ENCODE measurements at places on chromosomes 3 and 15.

- DNase-seq, result no peak
Measured at GRCh38 chr3:169509359-169509758, 154.2 kb downstream of the MECOM start.

DNA sequence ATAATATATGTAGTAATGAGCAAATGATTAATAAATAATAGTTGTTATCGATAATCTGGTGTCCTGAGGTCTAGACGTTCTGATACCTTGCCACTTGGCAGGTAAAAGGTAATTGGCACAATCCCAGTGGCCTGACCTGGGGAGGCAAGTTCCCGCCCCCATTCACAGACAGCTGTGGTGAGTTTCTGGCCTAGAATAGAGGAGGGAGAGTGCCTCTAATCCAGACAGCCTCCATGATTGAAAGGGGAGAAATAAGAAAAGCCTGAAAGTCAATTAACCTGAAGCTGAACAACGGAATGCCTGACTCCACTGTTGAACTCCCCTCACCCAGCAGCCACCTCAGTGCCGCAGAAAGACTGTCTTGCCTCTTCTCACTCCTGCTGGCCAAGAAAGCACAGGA lies 38.1 kb upstream of the SV2B start:
- DNase-seq, result no peak

- no peak for DNase-seq
Measured at GRCh38 chr3:52176951-52177700, 20.8 kb upstream of the ALAS1 start.

GRCh38 chr3:157093096-157093495 lies 66.9 kb downstream of the CCNL1 start:
- no peak for DNase-seq

GRCh38 chr3:25460751-25461150 lies 32.7 kb downstream of the RARB start:
- no peak for DNase-seq

GRCh38 chr15:59549301-59550185 lies 62.0 kb upstream of the GCNT3 start:
- DNase-seq, result no peak

DNA sequence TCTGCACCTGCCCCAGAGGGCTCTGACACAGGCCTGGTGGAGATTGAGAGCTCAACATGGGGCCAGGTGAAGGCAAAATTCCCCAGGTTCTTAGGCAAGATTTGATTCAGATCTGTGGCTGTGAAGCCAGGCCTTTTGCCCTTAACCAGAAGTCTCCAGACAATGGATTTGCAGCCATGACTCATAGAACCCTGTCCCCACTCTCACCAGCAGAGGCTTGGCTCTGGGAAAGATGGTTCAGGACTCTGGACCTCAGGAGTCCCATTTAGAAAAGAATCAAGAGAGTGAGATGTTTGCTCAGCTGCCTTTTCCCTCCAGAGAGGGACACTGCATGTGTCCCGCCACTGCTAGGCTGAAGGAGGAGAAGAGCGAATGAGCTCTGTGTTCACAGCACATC lies 361.4 kb upstream of the ICE2 start:
- DNase-seq, result no peak

DNA sequence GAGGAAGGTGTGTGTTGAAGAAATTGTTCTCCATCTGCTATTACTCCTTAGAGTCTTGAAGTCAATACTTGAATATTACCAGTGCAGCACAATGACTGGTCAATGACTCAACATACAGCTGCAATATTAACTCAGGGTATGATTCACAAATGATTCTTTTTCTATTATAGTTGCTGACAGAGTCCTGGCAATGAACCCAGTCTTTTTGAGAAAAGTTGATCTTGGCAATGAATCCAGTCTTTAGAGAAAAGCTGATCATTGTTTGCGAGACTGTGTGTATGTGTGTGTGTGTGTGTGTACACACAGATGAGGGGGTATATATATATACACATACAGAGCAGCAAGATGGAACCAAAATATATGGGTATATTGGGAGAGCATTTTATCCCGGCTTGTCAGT lies 315.1 kb downstream of the ZNF385D start:
- no peak for DNase-seq

- DNase-seq, result no peak
Measured at GRCh38 chr15:39215015-39215414, 365.9 kb upstream of the THBS1 start.

All from activated CD8-positive, alpha-beta memory T cell treated with anti-CD3 and anti-CD28 coated beads, Interleukin-2, amount 50 U/mL, for 4 hours (primary cell).